Endothelial cell (in vitro differentiated cells): ENCODE measurements at places on chromosomes 7 and 10.

DNA sequence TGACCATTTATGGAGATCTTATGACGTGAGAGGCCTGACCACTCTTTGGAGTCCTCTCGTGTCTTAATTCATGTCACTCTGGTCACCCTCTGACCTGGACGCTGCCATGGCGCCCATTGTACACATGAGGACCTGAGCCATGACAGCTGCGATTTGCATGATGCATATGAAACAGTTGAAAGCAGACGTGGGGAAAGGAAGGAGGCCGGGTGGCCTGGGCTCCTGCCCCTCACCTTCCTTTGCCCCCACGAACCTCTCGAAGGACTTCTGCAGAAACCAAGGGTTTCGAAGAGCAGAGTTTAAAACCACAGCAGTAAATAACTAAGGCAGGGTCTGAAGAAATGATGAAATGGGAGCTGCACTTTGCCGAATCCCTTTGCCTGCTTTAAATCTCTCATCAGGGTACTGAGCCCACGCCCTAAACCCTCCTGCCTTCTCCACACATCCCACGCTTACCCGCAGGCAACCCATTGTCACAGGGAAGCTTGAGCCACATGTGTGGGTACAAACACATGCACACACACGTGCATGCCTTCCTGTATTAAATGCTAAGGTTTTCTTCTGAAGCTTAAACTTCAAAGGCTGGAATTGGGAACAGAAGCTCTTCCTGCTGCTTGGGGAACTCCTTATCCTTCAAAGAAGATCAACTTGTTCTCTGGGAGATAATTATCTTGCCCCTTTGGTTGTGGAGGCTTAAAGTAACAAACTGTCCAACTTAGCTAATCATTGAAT is 11.7 kb upstream of the CALML3 start:
- DNase-seq, result no peak

- DNase-seq, result no peak
Measured at GRCh38 chr7:22730921-22731654, 4.1 kb downstream of the IL6 start.

DNA sequence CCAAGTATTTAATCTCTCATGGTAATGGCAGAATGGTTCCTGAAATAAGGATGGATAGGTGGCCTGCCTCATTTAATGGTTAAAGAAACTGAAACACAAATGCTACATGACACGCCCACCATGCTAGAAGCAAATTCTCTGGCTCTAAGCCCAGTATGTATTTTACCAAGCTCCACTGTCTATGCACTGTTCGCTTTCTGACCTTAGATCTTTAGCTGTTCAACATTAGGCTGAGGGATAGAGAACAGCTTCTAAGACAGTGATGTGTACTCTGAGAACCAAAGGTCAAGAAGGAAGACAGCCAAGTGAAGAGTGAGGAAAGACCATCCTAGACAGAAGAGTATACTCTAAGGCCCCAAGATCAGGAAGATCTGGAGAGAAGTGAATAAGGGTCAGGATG is 26.6 kb downstream of the FAM3C start:
- no peak for DNase-seq

GRCh38 chr10:34650156-34650555 is 164.9 kb downstream of the PARD3 start:
- no peak for DNase-seq

DNA sequence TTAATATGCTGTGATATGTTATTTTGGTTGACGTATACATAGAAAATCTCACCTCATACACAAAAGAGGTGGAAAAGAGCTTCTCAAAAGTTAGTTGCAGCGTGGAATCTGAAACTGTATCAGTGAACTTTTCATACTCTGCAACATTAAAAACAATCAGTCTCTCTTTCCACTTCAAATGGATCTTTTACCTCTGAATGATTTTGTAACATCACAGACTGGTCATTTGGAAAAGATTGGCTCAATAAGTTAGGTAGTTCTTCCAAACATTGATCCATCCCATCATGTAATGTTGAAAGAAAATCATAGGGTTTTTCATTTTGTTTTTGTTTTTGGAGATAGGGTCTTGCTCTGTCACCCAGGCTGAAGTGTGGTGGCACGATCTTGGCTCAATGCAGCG is 131.1 kb downstream of the AHR start:
- DNase-seq, result no peak
